Suppressor macrophage treated with lipopolysaccharide for 1 hour (primary cell): ENCODE measurements at places on chromosomes 5 and 9.

DNA sequence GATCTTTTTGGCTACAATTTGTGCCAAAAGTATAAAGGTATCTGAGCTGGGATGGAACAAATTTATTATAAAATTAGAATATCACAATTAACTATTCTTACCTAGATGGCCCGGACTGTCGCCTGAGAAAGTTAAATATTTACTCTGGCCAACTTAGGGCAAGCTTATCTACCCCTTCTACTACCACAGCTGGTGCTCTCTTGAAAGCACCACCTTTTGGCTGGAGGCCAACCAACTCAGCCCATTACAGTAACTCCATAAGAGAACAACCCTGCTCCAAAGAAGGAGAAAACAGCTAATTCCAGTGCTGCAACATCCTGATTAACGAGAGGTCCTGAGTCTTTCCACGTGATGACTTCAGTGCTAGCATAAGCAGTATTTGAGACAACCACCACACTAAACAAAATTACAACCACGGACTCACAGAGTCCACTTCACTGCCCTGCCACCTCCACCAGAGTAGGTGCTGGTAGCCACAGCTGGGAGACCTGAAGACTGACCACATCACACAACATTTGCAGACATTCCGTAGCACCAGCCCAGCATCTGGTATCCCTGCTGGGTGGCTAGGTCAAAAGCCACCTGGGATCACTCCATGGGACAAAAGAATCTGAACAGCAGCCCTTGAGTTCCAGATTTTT lies 43.2 kb downstream of the RGMB start:
- DNase-seq, result no peak

GRCh38 chr5:375921-376798 lies 54.6 kb downstream of the AHRR start:
- DNase-seq, result no peak

GRCh38 chr5:96636046-96636445 lies 26.1 kb upstream of the CAST start:
- peak; percentile 64 for DNase-seq

DNA sequence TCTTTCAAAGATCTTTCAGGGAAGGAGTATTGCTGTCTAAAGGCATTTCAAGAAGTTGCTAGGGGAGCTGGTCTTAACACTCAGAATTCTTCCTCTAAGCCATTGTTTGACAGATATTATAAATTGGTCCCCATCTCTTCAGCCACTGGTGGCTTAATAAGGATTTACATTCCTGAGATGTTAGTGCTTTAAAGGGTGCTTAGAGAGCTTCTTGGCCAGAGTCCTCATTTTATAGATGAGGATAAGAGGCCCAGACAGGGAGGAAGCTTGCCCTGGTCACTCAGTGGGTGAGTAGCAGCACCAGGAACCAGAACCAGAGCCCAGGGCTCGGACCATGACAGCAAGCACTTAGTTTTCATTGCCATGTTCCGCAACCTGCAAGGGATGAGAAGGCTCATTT lies 53.2 kb downstream of the GALNT10 start:
- DNase-seq, result no peak

GRCh38 chr9:134922066-134922931 lies 4.6 kb upstream of the FCN1 start:
- peak; percentile 84 for DNase-seq

- DNase-seq, result no peak
Measured at GRCh38 chr5:761854-762710, 22.4 kb downstream of the ZDHHC11B start.

- DNase-seq, result no peak
Measured at GRCh38 chr9:80968611-80969010, 720.7 kb downstream of the TLE1 start.

- DNase-seq, result peak; percentile 61
Measured at GRCh38 chr5:134095887-134096589, 18.4 kb upstream of the TCF7 start.

DNA sequence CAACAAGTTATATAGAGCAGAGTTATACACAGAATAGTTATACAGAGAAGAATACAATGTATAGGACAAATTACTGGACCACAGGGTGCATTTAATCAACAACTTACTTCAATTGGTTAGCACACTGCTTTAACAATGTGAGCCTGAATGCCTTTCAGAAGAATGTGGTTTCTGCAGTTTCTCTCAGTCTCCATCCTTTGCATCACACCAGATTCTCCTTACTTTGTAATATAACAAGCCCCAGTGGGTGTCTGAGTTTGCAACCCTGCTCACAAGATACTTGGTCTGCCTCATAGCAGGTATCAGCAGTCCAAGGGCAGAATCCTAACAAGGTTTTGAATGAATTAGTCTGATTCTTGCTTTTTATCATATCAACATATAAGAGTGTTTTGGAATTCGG lies 114.6 kb downstream of the GABRB2 start:
- no peak for DNase-seq

DNA sequence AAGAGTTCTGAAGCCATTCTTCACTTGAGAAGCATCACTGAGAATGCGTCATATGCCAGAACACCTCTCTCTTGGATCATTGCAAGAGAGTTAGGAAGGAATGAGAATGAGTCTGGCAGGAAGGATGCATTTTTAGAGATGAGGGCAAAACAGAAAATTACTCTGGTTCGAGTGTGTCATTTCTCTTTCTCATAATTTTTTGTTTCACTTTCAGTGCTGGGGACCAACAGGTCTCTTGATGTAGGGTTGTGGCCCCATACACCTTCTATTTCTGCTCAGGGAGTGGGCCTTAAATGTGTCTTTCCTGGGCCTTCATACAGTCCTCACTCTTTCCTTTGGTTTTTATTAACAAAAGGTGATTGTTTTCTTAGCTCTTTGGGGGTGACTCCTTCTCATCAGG lies 302.4 kb downstream of the NR3C1 start:
- DNase-seq, result peak; percentile 20

DNA sequence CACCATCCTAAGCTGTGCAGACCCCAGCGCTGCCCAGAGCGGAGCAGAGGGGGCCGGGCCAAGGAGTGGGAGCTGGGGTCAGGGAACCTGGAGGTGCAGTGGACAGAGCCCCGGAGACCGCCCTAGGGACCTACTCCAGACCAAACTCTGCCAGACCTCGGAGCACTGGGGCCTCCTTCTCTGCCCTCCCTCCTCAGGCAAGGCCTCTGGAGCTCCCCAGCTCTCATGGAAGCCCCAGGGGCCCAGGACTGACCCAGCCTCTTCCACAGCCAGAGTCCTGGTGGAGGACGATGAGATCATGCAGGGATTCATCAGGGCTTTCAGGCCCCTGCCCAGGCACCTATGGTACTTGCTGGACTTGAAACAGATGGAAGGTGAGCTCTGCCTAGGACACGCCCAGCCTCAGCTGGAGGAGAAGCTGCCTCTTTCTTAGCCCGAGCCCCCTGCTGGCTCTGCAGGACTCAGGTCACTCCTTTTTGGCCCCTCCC lies 3.6 kb downstream of the PAEP start:
- DNase-seq, result no peak

- no peak for DNase-seq
Measured at GRCh38 chr9:130212543-130213297, 40.5 kb downstream of the NCS1 start.

DNA sequence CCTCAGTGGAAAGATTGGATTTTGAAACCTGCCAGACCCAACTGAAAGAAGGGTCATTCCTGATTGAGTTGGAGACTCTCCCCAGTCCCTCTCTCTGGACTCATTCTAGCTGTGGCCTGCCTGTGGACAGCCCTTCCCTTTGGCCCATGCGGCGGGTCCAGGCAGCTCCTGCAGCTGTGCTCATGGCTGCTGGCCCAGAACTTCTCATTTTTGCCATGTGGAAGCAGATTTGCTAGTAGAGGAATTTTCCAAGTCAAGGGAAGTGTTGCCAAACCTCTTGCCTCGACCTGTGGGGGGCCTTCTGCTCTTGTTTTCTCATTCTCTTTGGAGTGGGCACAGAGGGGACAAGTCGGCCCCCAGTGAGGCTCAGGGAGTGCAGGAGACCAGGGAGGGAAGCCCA lies 89.2 kb downstream of the ANKRD33B start:
- DNase-seq, result peak; percentile 36

DNA sequence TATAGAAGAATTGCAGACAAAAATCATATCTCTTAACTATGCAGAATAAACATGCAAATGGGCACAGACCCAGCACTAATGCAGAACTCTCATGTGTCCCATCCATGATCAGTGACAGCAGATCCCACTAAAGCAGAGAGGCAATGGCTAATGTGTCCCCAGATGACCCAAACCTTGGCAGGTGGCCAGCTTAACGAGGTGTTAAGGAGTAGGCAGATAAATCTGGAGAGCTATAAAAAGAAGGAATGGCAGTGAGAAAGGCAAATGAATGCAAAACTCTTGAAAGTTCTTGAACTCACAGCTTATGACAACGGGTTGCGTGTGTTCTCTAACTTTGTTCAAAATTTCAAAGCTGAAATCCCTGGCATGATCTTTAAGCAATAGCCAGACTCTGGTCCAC lies 265.4 kb downstream of the RASEF start:
- no peak for DNase-seq

- DNase-seq, result no peak
Measured at GRCh38 chr5:41834506-41834905, 35.7 kb downstream of the OXCT1 start.

GRCh38 chr9:37417857-37418618 lies 4.5 kb upstream of the GRHPR start:
- no peak for DNase-seq

DNA sequence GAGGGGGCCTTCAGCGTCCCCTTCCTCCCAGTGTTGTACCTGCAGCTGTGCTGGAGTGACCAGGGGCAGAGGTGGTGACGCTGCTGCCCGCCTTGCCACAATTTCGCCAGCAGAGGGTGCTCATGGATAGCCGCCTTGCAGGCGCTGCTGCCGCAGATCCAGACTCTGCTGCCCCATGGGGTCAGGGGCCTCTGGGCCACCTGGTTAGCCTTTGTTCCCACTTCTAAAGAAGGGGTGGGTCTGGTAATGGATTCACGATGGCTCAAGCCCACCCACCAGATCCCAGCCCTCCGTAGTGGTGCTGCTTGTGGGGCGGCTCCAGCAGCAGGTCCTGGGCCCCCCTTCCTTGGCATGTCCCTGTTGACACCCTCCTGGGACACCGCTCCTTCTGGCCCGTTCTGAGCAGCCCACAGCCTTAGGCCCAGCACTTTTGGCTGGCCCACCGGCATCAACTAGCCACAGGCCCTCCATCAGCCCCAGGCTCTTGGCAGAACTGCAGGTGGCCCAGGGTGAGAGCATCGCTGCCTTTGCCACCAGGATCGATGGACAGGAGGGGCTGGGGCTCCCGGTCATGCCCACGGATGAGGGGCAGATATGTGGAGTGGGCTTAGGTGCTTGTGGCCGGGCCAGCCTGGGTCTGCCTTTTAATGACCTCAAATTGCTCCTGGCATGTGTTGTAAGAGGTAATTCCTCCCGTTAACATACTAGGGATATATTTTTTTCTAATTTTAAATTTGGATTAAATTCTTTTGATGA lies 57.2 kb downstream of the COL5A1 start:
- DNase-seq, result peak; percentile 71

DNA sequence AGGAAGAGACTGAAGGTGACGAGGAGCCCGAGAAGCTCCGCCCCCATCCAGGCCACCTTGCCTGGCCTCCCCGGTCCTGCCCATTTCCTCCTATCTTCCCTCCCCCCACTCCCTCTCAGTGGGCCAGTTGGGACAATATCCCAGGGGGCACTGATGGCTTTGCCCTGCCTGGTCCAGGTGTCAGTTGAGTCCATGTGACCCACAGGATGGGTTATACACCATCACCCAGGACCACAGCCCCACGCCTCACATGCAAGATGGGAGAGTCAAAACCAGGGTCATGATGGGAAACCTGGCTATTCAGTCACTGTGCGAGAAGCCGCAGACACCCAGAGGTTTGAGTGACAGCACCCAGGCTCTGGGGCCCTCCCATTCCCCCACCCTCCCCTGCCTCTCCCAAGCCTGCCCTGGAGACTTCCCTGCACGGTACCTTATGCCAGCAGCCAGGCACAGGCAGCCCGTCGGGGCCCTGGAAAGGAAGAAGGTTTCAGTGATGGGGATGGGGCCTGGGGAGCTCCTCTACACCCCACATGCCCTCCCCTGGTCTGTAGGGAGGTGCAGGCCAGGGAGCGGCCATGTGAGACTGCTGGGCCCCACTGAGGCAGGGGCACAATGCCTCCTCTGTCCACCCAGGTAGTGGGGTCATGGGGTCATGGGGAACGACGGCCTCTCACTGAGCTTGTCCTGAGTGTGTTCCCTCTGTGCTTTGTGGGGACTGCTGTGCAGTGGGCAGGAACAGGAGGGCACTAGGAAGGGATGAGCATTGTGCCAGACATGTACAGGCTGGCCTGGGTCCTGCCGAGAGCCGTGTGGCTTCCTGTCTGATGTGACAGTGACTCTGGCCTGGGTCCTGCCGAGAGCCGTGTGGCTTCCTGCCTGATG lies 6.3 kb upstream of the PHYKPL start:
- DNase-seq, result no peak

DNA sequence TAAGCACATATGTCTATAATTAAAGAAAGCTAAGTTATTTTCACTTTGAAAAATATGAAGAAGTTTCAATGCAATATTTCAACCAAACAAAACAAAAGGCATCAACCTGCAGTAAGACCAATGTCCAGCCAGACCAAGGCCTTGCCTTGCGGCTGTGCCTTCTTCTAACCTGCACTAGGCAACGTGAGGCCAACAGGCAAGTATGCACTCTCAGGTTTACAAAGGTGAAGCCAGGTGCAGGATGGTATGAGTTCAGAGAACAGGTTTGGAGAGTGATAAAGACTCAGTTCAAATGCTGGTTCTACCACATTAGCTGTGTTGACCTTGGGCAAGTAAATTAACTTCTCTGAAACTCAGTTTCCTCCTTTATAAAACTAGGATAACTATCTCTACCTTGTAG lies 79.3 kb downstream of the KLHL3 start:
- DNase-seq, result no peak

DNA sequence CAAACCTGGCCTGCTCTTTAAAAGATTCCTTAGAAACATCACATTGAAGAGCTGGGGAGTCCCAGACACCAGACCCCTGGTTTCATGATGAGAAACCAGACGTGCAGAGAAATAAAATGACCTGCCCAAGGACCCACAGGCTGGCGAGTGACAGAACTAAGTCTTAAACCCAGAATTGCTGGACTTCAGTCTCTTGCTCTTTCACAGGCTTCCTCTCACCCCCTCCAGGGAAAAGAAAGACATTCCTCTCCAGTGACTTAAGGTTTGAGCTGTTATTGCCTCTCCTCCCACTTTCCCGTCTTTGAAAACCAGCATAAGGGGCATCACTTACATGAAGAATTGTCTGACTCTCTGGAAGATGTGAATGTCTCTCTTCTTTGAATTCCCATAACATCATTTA lies 535.2 kb downstream of the IRX1 start:
- no peak for DNase-seq

GRCh38 chr5:124634741-124635323 lies 111.6 kb downstream of the ZNF608 start:
- DNase-seq, result no peak

DNA sequence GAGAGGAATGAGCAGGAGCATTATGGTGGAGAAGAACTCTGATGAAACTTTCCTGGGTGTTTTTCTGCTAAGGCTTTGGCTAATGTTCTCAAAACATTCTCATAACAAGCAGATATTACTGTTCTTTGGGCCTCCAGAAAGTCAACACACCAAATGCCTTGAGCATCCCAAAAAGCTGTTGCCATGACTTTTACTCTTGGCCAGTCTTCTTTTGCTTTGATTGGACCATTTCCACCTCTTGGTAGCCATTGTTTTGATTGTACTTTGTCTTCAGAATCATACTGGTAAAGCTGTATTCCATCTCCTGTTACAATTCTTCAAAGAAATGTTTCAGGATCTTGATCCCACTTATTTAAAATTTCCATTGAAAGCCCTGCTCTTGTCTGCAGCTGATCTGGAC lies 139.6 kb downstream of the MAN2A1 start:
- DNase-seq, result no peak
